ENCODE measurements at places on chromosomes 16 and 17.

GRCh38 chr17:53264730-53265129, 558.0 kb upstream of the KIF2B start:
- no peak for DNase-seq

- no peak for DNase-seq
Observed at GRCh38 chr17:45008216-45008615, 40.1 kb upstream of the C1QL1 start.

- DNase-seq = no peak
Observed at GRCh38 chr17:3903881-3904290, 11.0 kb upstream of the CAMKK1 start.

- DNase-seq = no peak
Observed at GRCh38 chr16:81238296-81239011, at the start of gene BCO1. Gene BCO1, plus strand, starts transcription at chr16:81238689. Its CDS starts 220 bp downstream, at chr16:81238909.

- no peak for DNase-seq
Observed at GRCh38 chr16:27387724-27388123, 14.2 kb upstream of the IL21R start.

GRCh38 chr17:10116267-10116666, 82.1 kb downstream of the GAS7 start:
- no peak for DNase-seq

GRCh38 chr17:79560527-79560926, 50.3 kb downstream of the RBFOX3 start:
- DNase-seq = no peak

DNA sequence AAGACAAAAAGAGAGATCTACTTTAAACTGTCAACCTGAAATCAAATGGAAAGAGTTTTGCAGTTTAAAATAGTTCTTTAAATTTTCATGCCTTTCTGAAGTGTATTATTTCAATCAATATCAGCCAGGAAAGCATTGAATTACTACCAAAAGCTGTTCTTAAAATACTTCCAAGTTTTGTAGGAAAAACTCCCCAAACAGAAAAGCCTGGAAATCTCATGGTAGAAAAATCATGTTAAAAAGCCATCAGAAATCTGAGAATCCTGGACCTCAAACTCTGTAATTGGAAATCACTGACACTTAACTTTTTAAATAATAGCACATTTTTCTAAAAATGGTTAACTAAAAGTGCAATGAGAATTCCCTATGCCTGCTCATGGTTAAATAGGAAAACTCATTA, 63.3 kb upstream of the CNTNAP4 start:
- no peak for DNase-seq

DNA sequence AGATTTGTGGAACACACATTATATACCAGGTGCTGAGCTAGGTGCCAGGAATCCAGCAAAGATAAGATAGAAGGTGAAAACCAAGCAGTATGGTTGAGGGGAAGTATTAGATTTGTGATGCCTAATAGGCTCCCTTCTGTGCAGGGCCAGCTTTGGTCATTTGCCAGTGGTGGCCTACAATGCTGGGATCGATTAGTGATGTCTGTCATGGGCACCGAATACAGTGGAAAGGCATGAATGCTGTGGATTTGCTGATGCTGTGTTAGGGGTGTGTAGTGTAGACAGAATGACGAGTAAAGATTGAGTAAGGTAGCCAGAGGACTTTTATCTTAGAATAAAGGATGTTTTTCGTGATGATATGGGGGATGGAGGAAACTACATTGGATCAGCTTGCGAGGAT, 48.9 kb downstream of the SNX29 start:
- DNase-seq = no peak

DNA sequence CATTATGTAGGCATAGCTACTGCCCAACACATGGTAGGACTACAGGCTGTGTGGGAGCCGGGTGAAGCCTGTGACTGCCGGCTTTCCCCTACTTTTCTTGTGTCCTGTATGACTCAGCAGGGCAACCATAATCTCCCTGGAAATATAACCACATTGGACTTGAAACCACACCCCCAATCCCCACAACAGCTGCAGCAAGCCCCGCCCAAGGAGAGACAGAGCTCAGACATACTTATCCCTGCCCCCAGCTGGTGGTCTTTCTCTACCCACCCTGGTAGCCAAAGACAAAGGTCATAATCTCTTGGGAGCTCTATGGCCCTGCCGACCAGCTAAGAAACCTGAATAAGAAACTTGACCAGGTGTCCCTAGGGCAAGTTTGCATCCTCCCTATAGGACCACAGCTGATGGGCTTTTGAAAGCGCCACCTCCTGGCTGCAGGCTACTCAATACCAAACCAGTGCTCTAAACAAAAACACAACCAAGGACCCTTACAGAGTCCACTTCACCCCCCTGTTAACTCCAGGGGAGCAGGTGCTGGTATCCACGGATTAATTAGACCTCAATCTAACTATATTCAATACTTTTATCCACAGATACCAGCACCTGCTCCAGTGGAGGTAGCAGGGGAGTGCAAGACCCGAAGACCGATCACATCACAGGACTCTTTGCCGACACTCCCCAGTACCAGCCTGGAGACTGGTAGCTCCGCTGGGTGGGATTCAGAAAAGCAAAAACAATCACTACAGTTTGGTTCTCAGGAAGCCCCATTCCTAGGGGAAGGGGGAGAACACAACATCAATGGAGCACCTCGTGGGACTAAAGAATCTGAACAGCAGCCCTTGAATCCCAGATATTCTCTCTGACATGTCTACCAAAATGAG, 91.2 kb downstream of the IRX5 start:
- DNase-seq = no peak

Measured in omental fat pad (tissue), 4 donors.